ENCODE measurements at places on chromosomes 4 and X.

- peak; percentile 45 for DNase-seq
Observed at GRCh38 chr4:33961761-33962160, 2282.6 kb downstream of the ARAP2 start.

GRCh38 chr4:182925855-182926254 is 8.7 kb upstream of the DCTD start:
- DNase-seq, result no peak

- peak; percentile 68 for DNase-seq
Observed at GRCh38 chr4:168751263-168752225, 254.7 kb downstream of the PALLD start.

DNA sequence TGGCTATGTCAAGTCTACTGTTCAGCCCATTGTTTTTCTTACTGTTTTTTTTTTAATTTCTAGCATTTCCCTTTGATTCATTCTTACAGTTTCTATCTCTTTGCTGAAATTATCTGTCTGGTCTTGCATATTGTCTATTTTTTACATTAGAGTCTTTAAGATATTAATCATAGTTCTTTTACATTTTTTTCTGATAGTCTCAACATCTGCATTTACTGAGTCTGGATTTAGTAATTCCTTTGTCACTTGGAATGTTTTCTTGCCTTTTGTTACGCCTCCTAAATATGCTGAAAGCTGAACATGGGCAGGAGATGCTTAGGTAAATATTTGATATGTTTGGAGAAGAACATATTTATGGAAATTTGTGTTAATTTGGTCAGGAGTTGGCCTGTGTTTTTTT is 10.4 kb downstream of the JADE3 start:
- DNase-seq, result no peak

DNA sequence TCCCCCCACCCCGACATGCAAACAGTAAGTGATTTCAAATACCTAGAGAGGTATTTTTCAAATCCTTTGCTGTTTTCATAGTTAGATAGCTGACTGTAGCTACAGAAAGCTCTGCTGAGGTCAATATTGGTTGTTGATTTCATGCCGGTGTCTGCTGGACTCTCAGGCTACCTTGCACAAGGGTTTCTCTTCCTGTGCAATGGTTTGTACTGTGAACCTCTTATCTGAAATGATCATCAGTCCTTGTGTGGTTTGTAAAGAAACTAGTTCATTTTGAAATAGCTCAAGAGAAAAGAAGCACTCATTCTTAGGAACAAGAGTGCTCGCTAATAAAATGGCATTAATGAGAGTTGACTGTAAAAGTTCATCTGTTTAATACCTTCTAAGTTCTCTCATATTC is 2.1 kb downstream of the MTM1 start:
- no peak for DNase-seq

GRCh38 chr4:59925290-59925689 is 1274.8 kb upstream of the ADGRL3 start:
- no peak for DNase-seq

DNA sequence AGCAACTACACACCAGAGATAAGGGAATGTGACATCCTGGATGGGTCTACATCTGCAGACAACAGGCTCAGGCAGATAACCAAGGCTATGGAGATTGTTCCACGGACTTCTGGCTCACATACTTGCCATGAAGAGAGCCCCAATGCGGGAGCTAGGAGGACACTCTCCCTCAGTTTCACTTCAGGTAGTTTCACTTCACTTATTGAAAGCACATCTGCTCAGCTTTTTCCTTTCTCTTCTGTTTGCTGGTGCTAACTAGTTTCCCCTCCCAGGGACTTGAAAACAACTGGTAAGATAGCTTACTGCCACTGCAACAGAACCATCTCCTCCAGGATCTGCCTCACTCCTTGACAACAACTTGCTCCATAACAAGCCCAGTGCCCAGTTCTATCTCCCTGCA is 1.4 kb upstream of the CT47C1 start:
- DNase-seq, result no peak

- no peak for DNase-seq
Observed at GRCh38 chr4:88006956-88007303, 505 bp upstream of the PKD2 start.

- DNase-seq, result no peak
Observed at GRCh38 chr4:62439051-62439450, 1238.9 kb downstream of the ADGRL3 start.

DNA sequence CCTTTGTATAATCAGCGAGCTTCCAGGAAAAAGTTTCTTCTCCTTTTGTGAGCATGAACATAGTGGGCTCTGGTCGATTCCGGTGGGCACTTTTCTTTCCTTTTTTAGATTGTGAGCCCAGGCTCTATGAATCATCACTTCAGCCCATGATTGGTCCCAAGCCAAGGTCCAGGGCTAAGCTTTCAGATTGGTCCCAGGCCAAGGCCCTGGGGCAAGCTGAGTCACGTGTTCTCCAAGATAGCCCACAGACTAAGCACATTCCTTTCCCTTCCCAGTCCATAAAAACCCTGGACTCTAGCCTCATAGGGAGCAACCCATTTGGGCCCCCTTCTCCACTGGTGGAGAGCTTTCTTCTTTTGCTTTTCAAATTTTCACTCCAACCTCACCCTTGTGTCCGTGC is 430.5 kb downstream of the NAP1L3 start:
- no peak for DNase-seq

DNA sequence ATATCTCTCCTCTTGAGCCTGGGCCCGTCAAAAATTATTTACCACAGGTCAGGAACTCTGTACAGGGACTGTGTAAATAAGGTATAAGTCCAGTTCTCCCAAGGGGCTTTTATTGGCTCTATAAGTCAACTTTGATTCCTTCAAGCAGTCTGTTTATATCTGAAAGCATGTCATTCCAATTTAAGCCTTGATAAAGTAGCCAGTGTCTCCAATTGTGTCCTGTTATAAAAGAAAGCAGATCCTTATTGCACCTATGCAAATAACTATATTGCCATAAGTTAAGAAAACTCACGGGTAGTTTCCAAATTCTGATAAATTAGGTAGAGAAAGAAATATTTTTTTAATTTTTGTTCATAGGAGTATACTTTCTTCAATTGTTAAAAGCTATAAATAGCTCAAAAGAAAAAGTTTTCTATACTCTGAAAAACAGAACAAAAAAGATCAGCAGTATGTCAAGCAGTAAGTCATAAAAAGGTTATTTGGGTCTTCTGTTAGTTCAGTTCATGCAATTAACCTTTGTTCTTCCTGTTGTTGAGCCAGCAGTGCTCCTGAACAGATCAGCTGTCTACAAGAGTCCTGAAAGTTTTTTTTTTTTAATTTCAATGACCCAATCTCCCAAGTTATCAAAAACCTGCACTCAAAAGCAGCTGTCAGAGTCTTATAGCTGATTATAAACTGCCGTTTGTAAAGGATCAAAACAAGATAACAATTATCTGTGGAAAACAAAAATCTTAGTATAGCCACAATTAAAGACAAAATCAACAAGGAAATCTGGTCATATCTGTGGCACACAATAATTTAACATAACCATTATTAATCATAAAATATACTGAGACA is 178.4 kb upstream of the GALNT7 start:
- DNase-seq, result no peak

GRCh38 chrX:77639820-77640219 is 146.2 kb downstream of the ATRX start:
- DNase-seq, result no peak

DNA sequence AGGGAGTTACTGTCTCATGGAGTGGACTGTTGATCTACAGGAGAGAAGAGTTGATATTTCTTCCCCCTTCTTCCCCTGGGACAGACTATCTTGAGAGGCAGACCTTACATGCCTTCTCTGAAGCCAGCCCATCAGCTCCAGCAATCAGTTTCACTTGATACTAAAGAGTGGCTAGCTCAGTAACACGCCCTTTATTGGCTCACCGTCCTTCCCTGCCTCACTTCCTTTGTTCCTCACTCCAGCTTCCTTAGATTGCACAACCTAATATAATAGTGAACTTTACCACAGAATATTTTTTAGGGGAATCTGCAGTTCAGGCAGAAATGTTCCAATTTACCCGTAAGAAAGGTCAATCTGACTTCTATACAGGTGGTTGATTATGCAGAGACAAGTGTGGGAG is 128.1 kb upstream of the NDP start:
- DNase-seq, result no peak

- peak; percentile 38 for DNase-seq
Observed at GRCh38 chr4:99998062-99998867, 48.2 kb upstream of the H2AZ1 start.

DNA sequence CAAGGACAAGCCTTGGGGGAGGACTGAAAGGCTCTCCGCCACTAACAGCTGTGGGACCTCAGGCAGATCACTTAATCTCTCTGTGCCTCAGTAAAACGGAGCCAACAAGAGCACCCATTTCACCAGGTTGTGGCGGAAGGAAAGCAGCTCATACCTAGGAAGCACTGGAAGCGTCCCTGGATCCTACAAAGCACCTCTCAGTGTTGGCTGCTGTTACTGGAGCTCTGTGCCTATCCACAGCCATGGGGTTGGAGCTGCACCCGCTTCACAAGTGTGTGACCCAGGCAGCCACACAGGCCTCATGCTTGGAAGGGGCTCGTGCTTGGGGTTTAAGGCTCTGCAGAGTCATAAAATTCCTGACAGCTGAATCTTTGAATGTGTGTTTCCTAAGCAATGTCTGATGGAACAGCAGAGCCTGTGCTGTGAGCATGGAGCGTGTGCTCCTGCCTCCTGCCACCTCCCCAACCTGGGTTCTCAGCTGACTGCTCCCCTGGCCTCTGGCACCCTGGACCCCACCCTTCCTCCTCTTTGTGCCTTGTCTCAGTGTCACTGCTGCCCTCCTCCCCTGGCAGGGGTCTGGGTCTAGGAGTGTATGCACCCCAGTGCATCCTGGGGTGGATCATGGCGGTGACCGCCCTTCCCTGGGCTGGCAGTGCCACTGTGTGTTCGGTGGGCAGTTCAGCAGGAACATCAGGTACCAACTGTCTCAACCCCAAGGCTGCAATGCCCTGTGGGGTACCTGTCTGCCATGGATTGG is 14.4 kb upstream of the MAN2B2 start:
- DNase-seq, result peak; percentile 48

All from astrocyte (in vitro differentiated cells and primary cell).